ENCODE measurements at places on chromosomes 4 and X.

- DNase-seq = no peak
These were observed 159.2 kb upstream of the SLC7A11 start for GRCh38 chr4:138401334-138401733.

DNA sequence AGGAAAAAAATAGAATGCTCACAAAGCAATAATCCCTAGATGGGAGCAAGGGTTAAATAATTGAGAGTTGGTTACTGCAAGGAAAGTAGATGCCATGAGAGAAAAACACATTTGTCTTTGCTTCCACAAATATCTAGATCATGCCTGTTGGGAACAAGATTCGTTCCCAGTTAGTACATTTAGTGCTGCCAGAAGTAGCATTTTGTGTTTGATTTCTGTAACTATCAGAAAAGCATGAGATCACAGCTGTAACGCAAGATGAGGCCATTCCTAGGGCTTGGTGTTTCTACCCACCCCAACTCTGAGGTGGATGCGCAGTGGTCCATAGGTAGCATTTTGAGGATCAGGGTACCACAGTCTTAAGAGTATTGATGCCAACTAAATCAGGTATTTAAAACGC, 20.4 kb upstream of the PDK3 start:
- DNase-seq = no peak

GRCh38 chr4:128468123-128468989, 180.7 kb upstream of the PGRMC2 start:
- no peak for DNase-seq

GRCh38 chr4:105194328-105195231, 47.9 kb downstream of the TET2 start:
- no peak for DNase-seq

- DNase-seq = no peak
These were observed 131.4 kb upstream of the NAP1L5 start for GRCh38 chr4:88828842-88829571.

GRCh38 chrX:68895778-68896177, 67.0 kb downstream of the EFNB1 start:
- no peak for DNase-seq

- DNase-seq = no peak
These were observed 14.2 kb downstream of the PAK3 start for GRCh38 chrX:111110098-111110775.

- DNase-seq = no peak
These were observed 88.3 kb downstream of the OPHN1 start for GRCh38 chrX:68345025-68345424.

- no peak for DNase-seq
These were observed 658 bp downstream of the KDM6A start for GRCh38 chrX:44873415-44874276.

GRCh38 chr4:80903020-80903419, 127.5 kb upstream of the BMP3 start:
- no peak for DNase-seq

DNA sequence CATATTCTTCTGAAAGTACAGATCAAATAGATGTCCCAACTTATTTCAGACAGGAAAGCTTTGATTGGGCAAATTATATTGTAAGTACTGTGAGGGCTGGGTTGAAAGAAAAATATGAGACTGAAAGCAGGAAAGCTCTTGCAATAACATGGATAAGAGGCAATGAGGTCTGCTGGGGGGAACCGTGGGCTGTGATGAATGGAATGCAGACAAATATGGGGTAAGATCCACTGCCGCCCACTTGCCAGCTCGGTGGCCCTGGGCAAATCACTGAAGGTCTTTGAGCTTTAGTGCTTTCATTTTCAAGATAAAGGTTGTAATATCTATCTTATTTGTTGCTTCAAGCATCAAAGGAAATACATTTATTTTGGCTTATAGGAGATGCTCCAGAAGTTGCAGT, 51.0 kb downstream of the AGA start:
- no peak for DNase-seq

- no peak for DNase-seq
These were observed 59.9 kb downstream of the TRIML1 start for GRCh38 chr4:188198982-188199792.
